ENCODE measurements at places on chromosomes 6 and 20. TPM values are rescaled to one million over a fixed set of nuclear protein-coding genes. Genes with fewer than 3 reads are reported as not detected.

CLPSL1 gene
- total RNA-seq, result not detected

- DNase-seq, result no peak
- peaks cover 29% of the 10 kb centered on the region for H3K27me3 ChIP-seq
- no peaks in the 10 kb centered on the region for H3K4me1 ChIP-seq
- H3K27ac ChIP-seq, result no peak overlapping the region
- H3K36me3 ChIP-seq, result no peaks in the 10 kb centered on the region
These were observed 35.6 kb downstream of the SLC52A3 start for GRCh38 chr20:732727-733126.

SCRT2 gene
- total RNA-seq, result not detected

GRCh38 chr6:16145038-16145437 is 16.2 kb downstream of the MYLIP start:
- H3K36me3 ChIP-seq, result peaks cover 72% of the 10 kb centered on the region
- H3K27ac ChIP-seq, result no peak overlapping the region
- no peak for DNase-seq
- no peaks in the 10 kb centered on the region for H3K27me3 ChIP-seq

SLC22A2 gene
- not detected for total RNA-seq

GRCh38 chr6:26312096-26312463 is 52.9 kb upstream of the BTN3A2 start:
- H3K27ac ChIP-seq, result peak overlapping the region; percentile 92
- H3K27me3 ChIP-seq, result no peaks in the 10 kb centered on the region
- H3K4me1 ChIP-seq, result peaks cover 57% of the 10 kb centered on the region

GRCh38 chr20:51446230-51446629 is 96.3 kb downstream of the NFATC2 start:
- H3K36me3 ChIP-seq, result peaks cover 42% of the 10 kb centered on the region
- H3K27ac ChIP-seq, result peak overlapping the region; percentile 75
- peaks cover 56% of the 10 kb centered on the region for H3K4me1 ChIP-seq
- H3K4me3 ChIP-seq, result no peak overlapping the region
- H3K27me3 ChIP-seq, result no peaks in the 10 kb centered on the region

GRCh38 chr20:61966492-61967244 is 99.0 kb downstream of the TAF4 start:
- no peak overlapping the region for H3K27ac ChIP-seq
- no peak overlapping the region for H3K4me3 ChIP-seq

DNA sequence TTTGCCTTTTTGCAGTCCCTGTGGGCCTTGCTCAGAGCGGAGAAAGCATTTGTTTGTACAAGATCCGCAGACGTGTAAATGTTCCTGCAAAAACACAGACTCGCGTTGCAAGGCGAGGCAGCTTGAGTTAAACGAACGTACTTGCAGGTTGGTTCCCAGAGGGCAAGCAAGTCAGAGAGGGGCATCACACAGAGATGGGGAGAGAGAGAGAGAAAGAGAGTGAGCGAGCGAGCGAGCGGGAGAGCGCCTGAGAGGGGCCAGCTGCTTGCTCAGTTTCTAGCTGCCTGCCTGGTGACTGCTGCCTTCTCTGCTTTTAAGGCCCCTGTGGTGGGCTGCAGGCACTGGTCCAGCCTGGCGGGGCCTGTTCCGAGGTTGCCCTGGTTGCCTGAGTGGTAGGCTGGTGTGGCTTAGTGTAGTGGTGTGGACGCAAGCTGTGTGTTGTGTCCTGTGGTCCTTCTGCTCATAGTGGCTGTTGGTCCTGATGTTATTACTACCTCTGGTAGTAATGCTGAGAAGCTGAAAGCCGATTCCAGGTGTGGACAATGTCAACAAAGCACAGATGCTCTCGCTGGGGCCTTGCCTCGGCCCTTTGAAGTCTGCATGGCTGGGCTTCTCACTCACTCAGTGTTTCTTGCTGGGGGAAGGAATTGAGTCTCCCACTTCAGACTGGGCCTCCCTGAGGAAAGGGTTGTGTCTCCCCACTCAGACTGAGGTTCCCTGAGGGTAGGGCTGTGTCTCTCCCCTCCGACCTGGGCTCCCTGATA is 12.1 kb downstream of the VEGFA start:
- peaks cover 7% of the 10 kb centered on the region for H3K4me1 ChIP-seq
- H3K27me3 ChIP-seq, result no peaks in the 10 kb centered on the region
- no peak overlapping the region for H3K4me3 ChIP-seq
- H3K27ac ChIP-seq, result no peak overlapping the region

HCRTR2 gene
- not detected for total RNA-seq

GRCh38 chr6:112154711-112155110 is 67.3 kb downstream of the FAM229B start:
- H3K27ac ChIP-seq, result no peak overlapping the region
- H3K36me3 ChIP-seq, result no peaks in the 10 kb centered on the region
- peaks cover 19% of the 10 kb centered on the region for H3K4me1 ChIP-seq
- peaks cover 26% of the 10 kb centered on the region for H3K27me3 ChIP-seq
- DNase-seq, result no peak
- no peak overlapping the region for H3K4me3 ChIP-seq

CEP85L gene
- 51.4 TPM for total RNA-seq

NNAT gene
- total RNA-seq, result 0.29 TPM

CRISP3 gene
- total RNA-seq, result not detected

GRCh38 chr20:55936209-55936595 is 69.1 kb downstream of the CBLN4 start:
- H3K4me1 ChIP-seq, result no peaks in the 10 kb centered on the region
- no peak for DNase-seq
- H3K4me3 ChIP-seq, result no peak overlapping the region
- no peaks in the 10 kb centered on the region for H3K27me3 ChIP-seq

- H3K4me3 ChIP-seq, result no peak overlapping the region
- peaks cover 2% of the 10 kb centered on the region for H3K27me3 ChIP-seq
- no peaks in the 10 kb centered on the region for H3K36me3 ChIP-seq
- no peak overlapping the region for H3K27ac ChIP-seq
These were observed 161.1 kb downstream of the DLL1 start for GRCh38 chr6:170129691-170130171.

Measured in activated T-helper 1 cell treated with anti-CD3 and anti-CD28 coated beads, Interleukin-12 subunit alpha, Interleukin-12 subunit beta, Interleukin-2, Interleukin-4 antibody, amounts not matched to agents 30 ng/mL and 10 ng/mL and 1 ng/mL, durations not matched to agents 14 hours and 24 hours and 36 hours (primary cell).